ENCODE measurements at places on chromosomes 11 and 22. TPM values are rescaled to one million over a fixed set of nuclear protein-coding genes. Genes with fewer than 3 reads are reported as not detected.

The OSBP2 gene
- 0.42 TPM for total RNA-seq

The IGLL1 gene
- not detected for total RNA-seq

The APOA5 gene
- total RNA-seq = not detected

The TRIM48 gene
- not detected for total RNA-seq

All from activated CD8-positive, alpha-beta T cell treated with anti-CD3 and anti-CD28 coated beads, Interleukin-2, amount 10 ng/mL, durations not matched to agents 7 days and 5 days (primary cell).